Activated CD4-positive, alpha-beta T cell treated with anti-CD3 and anti-CD28 coated beads for 24 hours (primary cell): ENCODE measurements at places on chromosomes 6 and 20.

- DNase-seq = no peak
Measured at GRCh38 chr6:20608356-20608755, 74.1 kb downstream of the CDKAL1 start.

GRCh38 chr6:155023717-155024116 lies 28.6 kb downstream of the TIAM2 start:
- no peak for DNase-seq

GRCh38 chr6:5813625-5814027 lies 193.1 kb downstream of the NRN1 start:
- no peak for DNase-seq

DNA sequence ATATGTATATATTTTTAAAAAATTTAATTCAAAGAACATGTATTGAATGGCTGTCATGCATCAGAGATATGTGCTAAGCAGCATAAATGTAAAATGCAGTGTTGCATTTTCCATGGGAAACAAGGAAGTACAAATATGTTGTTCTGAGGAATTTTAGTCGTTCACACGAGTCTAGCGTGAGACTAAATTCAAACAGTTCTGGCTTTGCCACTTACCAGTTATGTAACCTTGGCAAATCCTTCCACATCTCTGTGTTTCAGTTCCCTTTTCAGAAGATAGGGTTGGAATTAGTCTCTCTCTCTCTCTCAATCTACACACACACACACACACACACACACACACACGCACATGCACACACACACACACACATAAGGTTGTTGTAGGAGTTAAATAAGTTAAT lies 305.4 kb downstream of the UTRN start:
- no peak for DNase-seq

DNA sequence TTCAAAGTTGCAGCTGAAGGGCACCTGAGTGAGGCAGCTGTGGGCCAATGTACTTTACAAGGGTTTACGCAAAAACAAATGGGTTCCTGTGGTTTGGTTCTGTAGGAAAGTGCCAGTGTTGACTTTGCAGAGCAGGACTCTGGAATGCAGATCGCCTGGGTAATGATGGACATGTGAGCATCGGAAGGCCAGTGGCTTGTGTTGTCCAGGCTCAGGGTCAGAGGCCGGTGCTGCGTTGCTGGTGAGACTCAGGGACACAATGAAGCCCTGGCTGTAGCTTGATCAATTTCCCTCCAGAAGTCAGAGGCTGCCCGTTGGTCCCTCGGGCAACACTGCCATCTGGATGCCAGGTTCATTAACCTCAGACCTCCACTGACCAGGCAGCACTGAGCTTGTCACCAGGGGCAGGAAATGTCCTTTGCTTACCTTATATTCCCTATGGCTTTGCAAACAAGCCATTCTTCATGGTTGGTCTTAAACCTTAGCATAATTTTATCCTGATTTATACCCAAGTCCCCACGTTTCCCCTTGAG lies 753.4 kb downstream of the QKI start:
- DNase-seq = no peak

DNA sequence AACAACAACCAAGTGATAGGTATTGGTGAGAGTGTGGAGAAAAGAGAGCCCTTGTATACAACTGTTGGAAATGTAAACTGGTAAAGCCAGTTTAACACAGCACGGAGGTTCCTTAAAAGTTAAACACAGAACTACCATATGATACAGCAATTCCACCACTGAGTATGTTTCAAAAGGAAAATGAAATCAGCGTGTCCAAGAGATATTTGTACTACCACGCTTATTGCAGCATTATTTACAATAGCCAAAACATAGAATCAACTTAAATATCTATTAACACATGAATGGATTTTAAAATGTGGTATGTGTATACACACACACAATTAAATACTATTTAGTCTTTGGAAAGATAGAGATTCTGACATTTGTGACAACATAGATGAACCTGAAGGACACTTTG lies 1.1 kb downstream of the PTCHD4 start:
- DNase-seq = no peak

- no peak for DNase-seq
Measured at GRCh38 chr6:125294925-125295324, 6.8 kb downstream of the HDDC2 start.

GRCh38 chr6:159726255-159726917 lies 920 bp upstream of the WTAP start:
- no peak for DNase-seq
